SW 1271 (cell line): ENCODE measurements at places on chromosomes 6 and 20.

- no peak for DNase-seq
These were observed 183.5 kb upstream of the AFDN start for GRCh38 chr6:167643223-167643622.

GRCh38 chr6:147087641-147088040 lies 116.6 kb upstream of the STXBP5 start:
- no peak for DNase-seq

DNA sequence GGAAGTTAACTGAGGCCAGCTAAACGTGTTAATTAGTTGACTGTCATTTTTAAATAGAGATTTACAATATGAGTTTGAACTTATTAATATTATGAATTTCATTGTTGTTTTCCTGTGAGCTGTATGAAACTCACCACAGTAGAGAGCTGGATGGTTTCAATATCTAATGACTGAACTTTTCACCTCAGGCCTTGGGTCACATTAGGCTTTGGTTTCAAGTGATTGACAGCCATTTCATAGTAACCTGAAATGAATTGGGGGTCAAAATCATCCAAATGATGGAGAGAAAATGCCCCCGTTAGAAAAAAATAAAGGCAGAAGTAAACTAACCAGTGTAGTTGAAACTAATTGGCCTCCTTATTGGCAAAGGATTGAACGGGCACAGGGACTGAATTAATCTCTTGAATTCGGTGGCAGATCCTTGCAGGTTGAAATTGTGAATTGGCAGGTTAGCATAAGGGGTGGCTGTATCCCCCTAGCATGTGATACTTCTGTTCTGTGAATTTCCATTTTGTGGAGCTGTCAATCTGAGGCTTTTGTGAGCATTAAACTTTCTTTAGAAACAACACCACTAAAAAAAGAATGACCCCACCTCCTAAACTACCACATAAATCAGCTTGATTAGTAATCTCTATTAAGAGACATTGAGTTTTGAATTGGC lies 155.1 kb upstream of the MMS22L start:
- DNase-seq: no peak

DNA sequence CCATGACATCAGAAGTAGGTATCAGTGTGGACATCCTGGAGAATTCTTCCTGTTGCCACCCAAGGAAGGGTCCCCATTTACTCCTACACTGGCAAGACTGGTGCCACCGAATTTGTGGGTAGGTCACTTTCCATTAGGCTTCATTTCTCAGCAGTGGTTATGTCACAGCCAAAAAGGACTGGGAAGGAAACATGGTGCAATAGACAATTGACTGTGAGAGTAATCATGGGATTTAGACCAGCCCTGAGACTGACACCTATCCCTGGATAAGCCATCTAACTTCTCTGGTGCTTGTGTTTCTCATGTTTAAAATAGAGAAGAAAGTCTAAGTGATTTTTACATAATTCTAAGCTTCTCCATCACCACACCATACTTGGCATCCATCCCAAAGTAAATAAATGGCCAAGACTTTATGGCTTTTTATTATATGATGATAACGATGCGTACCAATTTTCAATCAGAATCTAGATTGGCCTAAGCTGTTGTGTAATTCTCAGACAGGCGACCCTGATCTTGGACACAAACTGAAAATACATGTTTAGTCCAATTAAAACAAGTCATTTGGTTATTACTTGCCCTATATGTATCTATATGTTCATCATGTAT lies 10.2 kb downstream of the SMPDL3A start:
- DNase-seq: no peak

DNA sequence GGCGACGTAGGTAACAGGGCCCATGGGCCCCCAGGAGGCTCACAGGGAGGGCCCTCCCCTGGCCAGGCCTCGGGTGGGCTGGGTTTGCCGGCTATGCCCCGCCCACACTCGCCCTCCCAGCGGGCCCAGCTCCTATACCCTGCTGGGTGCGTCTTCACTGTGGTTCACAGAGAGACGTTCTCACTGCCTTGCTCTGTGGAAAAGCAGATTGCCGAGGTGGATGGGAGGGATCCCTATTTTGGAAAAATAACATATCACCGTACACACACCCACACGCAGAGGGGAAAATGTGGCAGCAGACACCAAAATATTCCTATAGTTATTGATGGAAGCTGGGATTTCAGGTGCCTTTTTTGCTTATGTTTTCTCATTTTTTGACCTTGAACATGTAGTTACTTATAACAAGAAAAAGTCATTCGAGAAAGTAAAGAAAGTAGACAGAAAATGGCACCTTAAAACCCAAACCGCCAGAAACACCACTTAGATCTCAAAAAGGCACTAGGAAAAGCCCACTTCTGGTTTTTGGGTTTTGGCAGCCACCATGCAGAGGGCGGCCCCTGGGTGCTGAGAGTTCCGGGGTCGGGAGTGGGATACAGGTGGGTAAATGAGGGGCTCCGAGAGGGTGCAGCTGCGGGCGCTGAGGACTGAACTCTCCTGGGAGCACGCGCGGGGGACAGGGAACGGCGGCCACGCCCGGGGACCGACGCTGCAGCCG lies 49.4 kb downstream of the TMEM242 start:
- DNase-seq: no peak
